H1 (cell line): ENCODE measurements at places on chromosomes 1 and 21. TPM values are rescaled to one million over a fixed set of nuclear protein-coding genes. Genes with fewer than 3 reads are reported as not detected.
A peak's percentile ranks its signal among the peaks of the same experiment; 100 is the strongest.

DNA sequence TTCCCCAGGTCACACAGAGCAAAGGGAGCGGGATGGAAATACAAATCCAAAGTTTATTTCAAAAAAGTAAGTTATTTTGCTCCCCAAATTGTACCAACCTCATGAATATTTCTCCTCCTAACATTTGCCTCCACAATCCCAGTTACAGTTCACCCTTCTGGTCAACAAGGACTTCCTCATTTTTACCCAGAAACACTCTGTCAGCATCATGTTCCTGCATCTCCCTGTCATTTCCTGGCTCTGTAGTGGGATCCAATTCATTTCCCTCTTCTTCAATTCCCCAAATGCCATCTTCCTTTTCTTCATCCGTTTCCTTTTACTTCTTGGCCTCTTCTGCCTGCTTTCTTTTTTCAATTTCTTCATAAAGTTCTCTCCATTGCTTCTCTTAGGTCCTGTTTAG, 32.0 kb upstream of the EPS15 start:
- no peak for DNase-seq

DNA sequence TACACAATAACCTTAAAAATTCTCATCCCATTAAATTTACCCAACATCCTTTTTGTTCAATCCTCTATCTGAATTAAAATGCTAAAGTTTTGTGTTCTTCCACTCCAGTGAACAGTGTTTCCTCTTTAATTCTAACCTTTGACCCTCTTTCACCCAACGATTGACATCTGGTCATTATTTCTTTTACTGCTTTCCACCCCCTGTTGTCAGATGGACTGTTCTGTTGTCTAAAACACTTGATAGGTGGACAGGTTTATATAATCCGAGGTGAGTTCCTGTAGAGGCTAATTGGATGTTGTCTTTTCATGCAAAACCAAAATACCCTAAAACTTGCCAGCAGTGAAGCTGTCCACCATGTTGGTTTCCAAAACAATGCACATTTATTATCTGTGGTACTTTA, 73.4 kb upstream of the SERTAD4 start:
- DNase-seq: no peak

- no peak for DNase-seq
Measured at GRCh38 chr1:155809088-155809487, 47.9 kb downstream of the GON4L start.

Gene DYRK3
- 1.4 and 2.1 TPM in 2 replicates for polyA plus RNA-seq

DNA sequence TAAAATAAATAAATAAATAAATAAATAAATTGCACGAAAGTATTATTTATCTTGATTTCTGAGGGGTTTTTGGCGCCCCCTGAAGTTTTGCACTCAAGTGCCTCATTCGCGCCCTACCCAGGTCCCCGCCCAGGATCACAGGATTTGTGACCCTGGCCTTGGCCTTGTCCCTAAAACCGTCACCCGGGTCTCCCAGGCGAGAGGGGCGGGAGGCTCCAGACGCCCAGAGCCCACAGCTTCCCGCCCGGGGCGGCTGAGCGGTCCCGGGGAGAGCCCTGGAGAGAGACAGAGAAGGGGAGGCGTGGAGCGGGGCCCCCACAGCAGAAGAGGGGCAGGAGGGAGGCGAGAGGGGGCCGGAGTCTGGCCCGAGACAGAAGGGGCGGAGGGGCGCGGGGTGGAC, 91.8 kb upstream of the CASZ1 start:
- peak; percentile 67 for DNase-seq

DNA sequence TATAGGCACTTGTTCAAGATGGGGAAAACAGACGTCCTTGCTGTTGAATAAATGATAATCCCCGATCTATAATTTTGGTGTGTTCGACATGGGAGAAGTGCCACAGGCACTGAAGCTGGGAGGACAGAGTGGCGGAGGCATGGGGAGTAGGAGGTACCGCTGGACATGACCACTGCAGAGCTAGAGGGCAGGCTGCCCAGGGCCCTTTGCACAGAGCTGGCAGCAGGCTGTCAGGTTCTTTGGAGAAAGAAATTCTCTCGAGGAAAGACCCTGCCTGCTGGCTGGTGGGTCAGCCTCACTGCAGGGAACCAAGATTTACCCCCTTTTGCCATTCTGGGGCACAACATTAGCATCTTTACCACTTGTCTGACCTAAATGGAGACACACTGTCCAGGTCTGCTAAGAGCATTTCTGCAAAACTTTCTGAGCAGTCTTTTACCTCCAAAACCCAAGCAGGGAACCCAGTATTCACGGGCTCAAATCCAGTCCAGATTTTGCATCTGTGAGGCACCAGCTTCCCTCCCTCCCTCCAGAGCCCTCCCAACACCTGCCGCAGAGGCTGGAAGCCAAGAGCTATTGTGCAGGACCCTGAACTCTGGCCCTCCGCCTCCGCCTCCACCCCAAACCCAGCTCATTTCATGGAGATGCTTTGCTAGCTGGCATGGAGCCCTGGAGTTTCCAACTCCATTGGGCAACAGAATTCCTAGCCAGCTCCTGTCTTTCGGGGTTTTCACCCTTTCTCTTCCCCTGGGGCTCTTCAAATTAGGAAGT, 142.3 kb downstream of the PLXNA2 start:
- no peak for DNase-seq

DNA sequence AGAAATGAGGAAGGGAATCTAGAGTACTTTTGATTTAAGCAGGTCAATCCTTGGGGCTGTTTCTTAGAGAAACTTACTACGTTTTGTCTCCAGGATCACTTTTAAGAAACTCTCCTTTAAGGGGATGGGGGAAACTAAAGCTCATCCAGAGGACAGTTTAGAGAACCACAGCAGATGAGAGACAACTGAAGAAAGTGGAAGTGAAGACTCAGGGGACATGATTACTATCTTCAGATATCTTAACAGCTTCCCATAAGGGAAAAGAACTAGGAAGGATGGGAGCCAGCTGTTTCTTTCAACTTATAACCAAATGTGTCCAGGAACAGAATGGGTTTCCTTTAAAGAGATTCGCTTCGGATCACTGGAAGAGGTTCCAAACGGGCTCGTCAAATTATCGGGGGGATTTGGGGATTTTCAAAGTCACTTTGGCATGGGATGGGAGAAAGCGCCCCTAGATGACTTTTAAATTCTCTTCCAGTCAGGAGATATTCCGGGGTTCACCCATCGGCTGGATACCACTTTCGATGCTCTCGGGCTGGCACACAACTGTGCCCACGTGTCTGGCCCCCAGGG, 1.2 kb downstream of the SCMH1 start:
- no peak for DNase-seq

DNA sequence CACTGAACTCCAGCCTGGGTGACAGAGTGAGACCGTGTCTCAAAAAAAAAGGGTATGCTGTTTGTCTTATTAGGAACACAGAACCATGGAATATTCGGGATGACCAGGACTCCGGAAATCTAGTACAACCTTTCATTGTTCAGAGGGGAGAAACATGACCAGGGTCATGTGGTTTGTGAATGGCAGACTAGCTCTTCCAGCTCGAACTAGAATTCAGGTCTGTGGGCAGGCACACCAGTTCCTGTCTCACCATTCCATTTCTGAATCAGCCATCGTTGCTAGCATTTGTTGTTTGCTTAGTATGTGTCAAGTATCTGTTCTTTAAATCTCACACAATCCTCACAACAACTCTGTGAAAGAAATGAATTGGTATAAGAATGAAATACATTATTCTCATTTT, 50.9 kb downstream of the MDM4 start:
- no peak for DNase-seq

DNA sequence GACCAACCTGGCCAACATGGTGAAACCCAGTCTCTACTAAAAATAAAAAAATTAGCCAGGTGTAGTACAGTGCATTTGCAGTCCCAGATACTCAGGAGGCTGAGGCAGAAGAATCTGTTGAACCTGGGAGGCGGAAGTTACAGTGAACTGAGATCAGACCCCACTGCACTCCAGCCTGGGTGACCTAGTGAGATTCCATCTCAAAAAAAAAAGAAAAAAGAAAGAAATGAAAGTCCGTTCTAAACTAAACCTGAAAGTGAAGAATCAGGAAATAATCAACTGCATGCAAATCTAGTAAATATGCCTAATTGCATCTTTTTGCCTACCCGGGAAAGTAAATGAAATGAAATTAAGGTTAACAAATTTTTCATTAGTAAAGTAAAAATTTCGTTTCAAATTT, 99.6 kb downstream of the ZZZ3 start:
- DNase-seq: no peak

- no peak for DNase-seq
Measured at GRCh38 chr1:206975306-206975705, 5.0 kb upstream of the FCAMR start.

GRCh38 chr21:42214081-42214750, 4.7 kb upstream of the ABCG1 start:
- DNase-seq: no peak

DNA sequence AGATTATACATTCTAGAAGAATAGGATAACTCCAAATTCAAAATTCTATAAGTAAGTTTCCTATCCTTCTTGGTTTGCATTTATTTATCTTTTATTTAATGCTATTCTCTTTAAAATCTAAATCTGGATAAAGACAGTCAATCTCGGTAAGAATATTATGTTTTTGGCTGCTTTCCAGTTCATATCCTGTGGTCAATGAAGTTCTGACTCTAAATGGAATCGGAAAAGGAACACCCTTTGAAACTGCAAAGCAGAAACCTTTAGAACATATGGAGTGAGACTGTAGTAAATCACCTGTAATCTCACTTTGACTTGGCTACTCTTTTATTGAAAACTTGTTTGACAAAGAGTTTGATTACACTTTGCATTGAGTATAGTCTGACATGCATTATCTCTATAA, 85.2 kb downstream of the KIFAP3 start:
- DNase-seq: no peak

Gene SIPA1L2
- polyA plus RNA-seq: 7.7 and 11.5 TPM in 2 replicates

GRCh38 chr21:28884481-28884880, 108.2 kb downstream of the LTN1 start:
- no peak for DNase-seq
